Stimulated activated CD4-positive, alpha-beta T cell treated with anti-CD3 and anti-CD28 coated beads, Interleukin-1b, Interleukin-23, amount 100 ng/mL, for 24 hours (primary cell): ENCODE measurements at places on chromosomes 11 and 22.

GRCh38 chr11:59224351-59224928 lies 11.7 kb upstream of the MPEG1 start:
- DNase-seq: no peak

- no peak for DNase-seq
Measured at GRCh38 chr11:120079750-120080610, 57.9 kb downstream of the TRIM29 start.

- no peak for DNase-seq
Measured at GRCh38 chr11:131857246-131857645, 486.8 kb downstream of the NTM start.

DNA sequence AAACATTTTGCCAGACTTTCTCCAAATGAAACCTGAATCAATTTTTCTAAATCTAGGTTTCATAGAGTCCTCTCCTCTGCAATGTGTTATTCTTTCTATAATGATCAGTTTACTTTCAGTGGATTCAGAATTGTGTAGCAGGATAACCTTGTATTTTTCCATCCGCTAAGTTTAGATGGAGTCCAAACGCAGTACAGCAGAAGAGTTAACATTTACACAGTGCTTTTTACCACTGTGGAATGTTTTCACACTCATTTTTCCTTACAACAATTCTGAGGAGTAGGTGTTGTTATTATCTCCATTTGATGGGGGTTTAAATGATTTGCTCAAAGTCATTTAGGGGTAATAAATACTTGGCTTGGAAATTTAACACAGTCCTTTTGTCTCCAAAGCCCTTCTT lies 9.6 kb downstream of the RAG1 start:
- DNase-seq: no peak

DNA sequence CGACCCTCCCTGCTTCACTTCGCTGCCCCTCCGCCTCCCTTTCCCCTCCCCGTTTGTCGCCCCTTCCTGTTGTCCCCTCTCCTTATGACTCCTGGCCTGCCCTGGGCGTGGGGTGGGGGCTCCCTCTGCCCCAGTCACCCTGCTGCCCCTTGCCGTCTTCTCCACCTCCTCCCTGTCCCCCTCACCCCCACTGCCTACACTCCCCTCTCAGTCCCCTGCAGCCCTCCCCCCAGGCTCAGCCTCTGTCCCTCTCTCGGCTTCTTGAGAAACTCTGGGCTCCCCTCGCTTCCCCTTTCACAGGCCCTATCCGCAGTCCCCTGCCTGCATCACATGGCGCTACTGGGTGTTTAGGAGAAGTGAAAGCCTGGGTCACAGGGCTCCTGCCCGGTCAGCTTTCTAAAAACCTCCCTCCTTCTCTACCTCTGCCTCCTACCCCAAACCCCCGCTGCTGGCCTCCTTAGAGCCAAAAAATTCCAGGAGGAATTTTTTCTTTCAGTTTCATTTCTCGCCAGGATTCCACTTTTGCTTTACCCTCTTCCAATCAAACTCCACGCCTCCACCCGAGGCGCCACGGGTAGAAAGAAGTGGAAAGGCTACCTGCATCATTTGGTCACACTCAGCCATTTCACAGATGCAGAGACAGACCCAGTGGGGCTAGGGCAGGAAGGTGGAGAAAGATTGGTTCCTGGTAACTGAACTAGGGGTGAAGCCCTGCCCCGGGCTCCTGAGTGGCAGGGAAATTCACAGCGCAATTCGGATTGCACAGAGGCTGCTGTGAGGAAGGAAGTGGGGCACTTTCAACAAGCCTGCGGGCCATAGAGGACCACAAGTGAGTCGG lies at the start of gene SLC15A3:
Gene SLC15A3, minus strand, starts transcription at position 273 of the 838 bp plus-strand sequence. CDS start 625 bp downstream, outside the sequence.
- DNase-seq: no peak

DNA sequence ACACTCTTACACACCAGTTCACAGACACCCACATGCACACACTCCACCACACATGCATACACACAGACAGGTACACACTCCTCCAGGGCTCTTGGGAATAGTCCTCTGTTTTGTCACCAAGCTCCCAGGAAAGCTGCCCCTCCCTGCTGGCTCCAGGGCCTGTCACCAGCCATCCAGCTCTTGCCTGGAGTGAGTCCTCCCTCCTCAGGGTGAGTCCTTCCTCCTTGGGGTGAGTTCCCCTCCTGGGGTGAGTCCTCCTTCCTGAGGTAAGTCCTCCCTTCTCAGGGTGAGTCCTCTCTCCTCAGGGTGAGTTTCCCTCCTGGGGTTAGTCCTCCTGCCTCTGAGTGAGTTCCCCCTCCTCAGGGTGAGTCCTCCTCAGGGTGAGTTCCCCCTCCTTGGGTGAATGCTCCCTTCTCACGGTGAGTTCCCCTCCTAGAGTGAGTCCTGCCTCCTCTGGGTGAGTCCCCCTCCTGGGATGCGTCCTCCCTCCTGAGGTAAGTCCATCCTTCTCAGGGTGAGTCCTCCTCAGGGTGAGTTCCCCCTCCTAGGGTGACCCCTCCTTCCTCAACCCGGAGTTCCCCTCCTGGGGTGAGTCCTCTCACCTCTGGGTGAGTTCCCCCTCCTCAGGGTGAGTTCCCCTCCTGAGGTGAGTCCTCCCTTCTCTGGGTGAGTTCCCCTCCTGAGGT lies 100.6 kb upstream of the FGF3 start:
- DNase-seq: no peak

- no peak for DNase-seq
Measured at GRCh38 chr22:37999640-38000272, 15.4 kb upstream of the SOX10 start.

GRCh38 chr11:33622806-33623205 lies 77.8 kb downstream of the C11orf91 start:
- DNase-seq: no peak
